Activated T-cell treated with anti-CD3 and anti-CD28 coated beads, Interleukin-2, amount 50 U/mL, for 48 hours (primary cell): ENCODE measurements at places on chromosomes 11 and 22.

DNA sequence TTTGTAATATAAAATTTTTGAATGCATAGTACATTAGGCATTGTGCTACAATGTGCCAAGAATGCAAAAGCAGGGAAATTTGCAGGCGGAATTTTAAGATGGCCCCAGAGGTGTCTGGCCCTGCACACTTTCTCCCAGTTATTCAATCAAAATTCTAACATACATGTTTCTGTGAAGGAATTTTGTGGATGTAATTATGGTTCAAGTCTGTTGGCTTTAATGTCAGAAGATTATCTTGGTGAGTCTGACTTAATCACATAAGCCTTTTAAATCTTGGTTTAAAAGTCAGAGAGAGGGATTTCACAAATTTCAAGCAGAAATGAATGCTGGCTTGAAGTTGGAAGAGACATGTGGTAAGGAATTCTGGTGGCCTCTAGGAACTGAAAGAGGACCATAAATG, 423.4 kb upstream of the CCDC179 start:
- no peak for DNase-seq

DNA sequence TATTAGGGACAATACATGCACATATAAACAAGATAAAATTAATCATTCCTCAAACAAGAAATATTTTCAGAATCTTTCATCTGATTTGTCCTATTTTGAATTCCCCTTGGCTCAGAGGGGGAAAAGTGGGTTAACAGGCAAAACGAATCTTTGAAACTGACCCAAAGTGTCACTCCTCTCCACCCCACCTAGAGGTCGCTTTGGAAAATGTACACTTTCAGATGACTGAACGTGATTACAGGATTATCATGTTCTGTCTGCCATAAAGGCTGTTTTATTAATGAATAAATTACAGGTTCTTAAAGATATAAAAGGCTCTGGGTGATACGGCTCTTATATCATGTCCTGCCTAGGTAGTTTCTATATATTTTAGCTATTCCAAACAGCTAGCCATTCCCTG, 1735.0 kb downstream of the LRRC4C start:
- no peak for DNase-seq

DNA sequence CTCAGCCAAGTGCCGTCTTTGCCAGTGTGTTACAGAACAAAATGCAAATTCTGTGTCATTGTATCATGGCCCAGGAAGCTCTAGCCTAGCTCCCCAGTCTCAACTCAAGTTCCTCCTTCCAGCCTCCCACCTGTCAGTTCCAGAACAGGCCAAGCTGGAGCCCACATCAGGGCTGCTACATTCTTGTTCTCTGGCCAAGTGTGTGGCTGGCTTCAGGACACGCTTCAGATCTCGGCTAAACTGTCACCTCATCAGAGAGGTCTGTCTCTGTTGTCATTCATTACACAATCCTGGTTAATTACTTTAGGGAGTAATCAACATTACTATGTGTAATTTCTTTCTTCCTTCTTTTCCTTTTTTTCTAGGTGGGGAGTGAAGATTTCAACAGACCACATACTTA, 347.0 kb upstream of the SYN3 start:
- DNase-seq: no peak

GRCh38 chr11:131375421-131375820, 5.0 kb downstream of the NTM start:
- no peak for DNase-seq

GRCh38 chr11:118212781-118213191, 12.0 kb downstream of the JAML start:
- no peak for DNase-seq

DNA sequence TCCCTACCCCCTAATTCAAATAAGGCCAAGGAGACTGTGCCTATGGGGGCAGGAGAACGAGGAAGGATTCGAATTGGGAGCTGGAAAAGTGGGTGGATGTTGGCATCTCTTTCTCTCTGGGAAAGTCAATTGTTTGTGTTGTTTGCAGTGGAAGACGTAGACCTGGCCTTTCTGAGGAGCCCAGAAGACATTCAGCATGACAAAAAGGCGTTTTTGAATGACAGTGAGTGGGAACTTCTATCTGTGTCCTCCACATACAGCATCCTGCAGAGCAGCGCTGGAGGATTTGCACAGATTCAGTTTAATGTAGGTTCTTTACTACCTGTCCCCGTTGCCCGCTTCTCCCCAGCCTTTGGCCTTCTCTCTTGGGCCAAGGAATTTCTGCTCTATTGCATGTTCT, 28.2 kb downstream of the HTR3B start:
- no peak for DNase-seq

GRCh38 chr11:8285796-8286195, 22.1 kb upstream of the LMO1 start:
- DNase-seq: no peak

DNA sequence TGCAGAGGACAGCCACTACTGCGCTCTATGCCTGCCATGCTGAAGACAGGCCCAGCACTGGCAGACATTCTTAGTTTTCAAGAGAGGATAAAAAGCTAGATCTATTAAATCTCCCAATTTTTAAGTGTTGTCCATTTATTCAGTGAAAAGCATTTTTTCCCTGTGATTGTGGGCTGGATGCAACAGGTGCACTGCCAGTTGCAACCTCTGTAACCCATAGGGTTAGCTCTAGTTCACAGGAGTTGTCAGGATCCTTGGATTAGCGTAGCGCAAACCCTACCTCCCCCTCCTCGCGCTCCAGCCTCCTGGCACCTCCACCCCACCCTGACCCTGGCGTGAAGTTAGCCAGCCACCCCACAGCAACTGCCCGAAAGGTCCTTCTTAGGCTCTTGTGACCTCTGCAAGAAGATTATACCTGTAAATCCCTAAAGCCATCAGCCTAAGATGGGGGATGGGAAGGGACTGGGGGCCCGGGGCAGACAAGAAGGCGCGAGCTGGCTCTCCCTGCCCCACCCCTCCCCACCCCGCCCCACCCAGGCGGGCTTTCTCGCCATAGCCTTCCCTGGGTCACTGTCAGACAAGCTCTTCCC, 30.9 kb downstream of the EIF3F start:
- no peak for DNase-seq

GRCh38 chr11:8018484-8019313, 31.6 kb downstream of the EIF3F start:
- peak; percentile 65 for DNase-seq

GRCh38 chr11:58227956-58228615, 632 bp downstream of the OR10Q1 start:
- no peak for DNase-seq

GRCh38 chr11:64366751-64367150, 7.8 kb downstream of the RPS6KA4 start:
- no peak for DNase-seq

GRCh38 chr22:49390954-49391353, 436.7 kb downstream of the BRD1 start:
- DNase-seq: no peak

- DNase-seq: no peak
Measured at GRCh38 chr11:1565173-1565903, 6.7 kb downstream of the DUSP8 start.

- DNase-seq: no peak
Measured at GRCh38 chr11:132650969-132651720, 881.2 kb downstream of the OPCML start.

DNA sequence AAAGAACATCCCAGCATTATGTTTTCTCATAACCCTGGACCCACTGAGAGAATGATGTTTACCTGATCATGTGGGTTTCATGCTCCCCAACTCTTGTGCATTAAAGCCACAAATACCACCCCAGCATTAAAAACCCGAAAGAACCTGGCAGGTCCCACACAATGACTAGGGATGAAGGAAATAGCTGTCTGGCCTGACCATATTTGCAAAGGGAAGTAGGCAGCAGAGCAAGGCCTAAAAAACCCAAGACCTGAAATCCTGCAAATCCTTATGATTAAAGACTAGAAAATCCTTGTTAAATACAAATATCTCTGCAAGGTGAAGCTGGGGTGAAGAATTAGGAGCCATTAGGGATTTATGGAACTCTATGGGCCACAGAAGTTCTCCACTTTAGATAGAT, 23.7 kb downstream of the PAK1 start:
- DNase-seq: no peak

DNA sequence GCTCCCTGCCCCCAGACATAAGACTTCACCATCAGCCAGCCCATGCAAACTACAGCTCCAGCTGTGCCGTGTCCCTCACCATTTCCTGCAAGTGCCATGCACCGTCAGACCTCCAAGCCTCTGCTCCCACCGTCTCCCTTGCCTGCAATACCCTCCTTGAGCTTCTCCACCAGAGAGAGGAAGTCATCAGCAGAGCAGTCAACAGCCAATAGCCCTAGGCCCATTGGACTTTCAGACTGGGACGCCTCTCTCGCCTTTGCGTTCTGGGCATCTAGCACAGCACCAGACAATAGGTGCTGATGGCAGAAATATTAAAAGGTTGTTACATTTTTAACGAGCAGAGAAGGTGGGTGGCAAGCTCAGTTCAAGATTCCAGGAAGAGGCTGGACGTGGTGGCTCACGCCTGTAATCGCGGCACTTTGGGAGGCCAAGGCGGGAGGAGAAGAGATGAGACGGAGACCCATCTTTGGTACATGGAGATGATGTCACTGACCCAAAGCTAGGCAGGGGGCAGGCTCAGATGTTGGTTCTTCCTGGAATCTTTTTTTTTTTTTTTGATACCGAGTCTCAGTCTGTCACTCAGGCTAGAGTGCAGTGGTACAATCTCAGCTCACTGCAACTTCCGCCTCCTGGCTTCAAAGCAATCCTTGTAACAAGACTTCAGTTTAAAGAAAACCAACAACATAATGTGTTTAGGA, 31.9 kb downstream of the SCGB1A1 start:
- no peak for DNase-seq

- DNase-seq: no peak
Measured at GRCh38 chr11:1845095-1845429, 6.3 kb downstream of the TNNI2 start.

GRCh38 chr11:111714522-111714921, 51.7 kb downstream of the PPP2R1B start:
- no peak for DNase-seq

- DNase-seq: no peak
Measured at GRCh38 chr22:47674600-47674999, 912.1 kb downstream of the TBC1D22A start.
